CD8-positive, alpha-beta memory T cell (primary cell): ENCODE measurements at places on chromosomes 5 and 9. TPM values are rescaled to one million over a fixed set of nuclear protein-coding genes. Genes with fewer than 3 reads are reported as not detected.

Gene LOX
- not detected for total RNA-seq

DNA sequence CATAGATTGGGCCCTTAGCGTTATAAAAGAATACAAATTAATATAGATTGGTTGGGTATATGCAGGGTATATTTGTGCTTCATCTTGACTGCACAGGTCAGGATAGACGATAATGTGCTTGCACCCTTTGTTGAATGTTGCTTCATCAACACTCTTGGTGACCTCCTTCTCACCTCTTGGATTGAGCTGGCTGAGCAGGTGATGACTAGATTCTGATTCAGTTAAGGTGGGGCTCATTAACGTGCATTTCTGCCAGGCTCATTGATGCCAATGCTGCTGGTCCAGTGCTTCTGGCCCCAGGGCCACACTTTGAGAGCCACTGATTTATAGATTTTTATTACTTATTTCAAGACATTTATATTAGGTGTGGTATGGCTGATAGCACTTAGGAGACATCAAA is 27.7 kb downstream of the PCSK5 start:
- H3K27ac ChIP-seq, result no peak overlapping the region
- H3K36me3 ChIP-seq, result no peaks in the 10 kb centered on the region
- no peak for DNase-seq
- H3K4me3 ChIP-seq, result no peak overlapping the region
- H3K4me1 ChIP-seq, result no peaks in the 10 kb centered on the region

Gene GHR
- total RNA-seq, result not detected

DNA sequence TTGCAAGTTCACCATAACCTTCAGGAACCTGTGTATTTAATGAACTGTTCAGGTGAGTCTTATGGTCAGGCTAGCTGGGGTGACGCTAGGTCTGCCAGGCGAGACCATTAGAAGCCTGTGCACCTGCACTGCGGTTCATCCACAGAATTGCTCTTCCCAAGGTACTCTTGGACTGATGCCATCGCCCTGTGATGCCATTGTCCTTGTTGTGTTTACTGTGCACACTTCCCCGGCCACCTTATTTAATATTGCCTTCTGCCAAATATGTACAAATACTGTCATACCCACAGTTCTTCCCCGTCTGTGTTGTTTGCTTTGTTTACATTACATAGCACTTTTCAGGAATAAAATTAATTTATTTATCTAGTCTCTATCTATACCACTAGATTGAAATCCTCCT is 66.3 kb downstream of the RCL1 start:
- H3K27me3 ChIP-seq, result no peaks in the 10 kb centered on the region
- no peak overlapping the region for H3K27ac ChIP-seq
- H3K4me1 ChIP-seq, result no peaks in the 10 kb centered on the region
- no peak overlapping the region for H3K4me3 ChIP-seq
- DNase-seq, result no peak

DNA sequence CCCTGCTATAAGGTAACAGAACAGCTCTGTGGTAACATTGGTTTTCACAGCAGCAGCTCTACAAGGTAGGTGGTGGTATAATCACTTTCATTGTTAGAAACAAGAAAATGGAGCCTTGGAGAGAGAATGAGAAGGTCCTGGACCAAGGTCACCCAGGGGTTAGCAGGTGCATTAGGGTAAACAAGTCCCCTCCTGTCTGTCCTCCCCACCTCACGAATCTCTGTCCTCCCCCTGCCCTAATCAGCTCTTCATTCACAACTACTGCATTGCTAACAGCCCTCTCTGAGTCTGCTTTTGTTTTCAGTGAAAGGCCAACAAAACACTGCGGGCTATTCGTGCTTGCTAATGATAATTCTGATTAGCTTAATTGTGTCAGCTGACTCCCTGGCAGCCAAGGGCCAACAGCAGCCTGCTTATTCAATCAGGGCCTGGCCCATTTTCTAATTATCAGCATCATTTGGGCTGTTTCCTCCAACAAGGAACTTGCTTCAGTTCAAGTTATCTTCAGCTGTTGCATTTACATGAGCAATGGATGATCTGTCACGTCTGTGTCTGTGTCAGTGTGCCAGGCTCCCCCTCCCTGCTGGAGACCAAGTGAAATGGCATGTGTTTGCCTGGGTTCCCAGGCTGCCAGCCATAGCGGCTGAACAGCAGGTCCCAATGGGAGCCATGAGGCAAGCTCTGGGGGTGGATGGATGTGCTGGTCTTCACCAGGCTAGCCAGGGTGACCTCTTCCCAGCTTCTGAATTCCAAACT is 56.7 kb upstream of the EQTN start:
- no peak for DNase-seq
- H3K4me3 ChIP-seq, result no peak overlapping the region
- no peaks in the 10 kb centered on the region for H3K4me1 ChIP-seq
- H3K36me3 ChIP-seq, result no peaks in the 10 kb centered on the region

DNA sequence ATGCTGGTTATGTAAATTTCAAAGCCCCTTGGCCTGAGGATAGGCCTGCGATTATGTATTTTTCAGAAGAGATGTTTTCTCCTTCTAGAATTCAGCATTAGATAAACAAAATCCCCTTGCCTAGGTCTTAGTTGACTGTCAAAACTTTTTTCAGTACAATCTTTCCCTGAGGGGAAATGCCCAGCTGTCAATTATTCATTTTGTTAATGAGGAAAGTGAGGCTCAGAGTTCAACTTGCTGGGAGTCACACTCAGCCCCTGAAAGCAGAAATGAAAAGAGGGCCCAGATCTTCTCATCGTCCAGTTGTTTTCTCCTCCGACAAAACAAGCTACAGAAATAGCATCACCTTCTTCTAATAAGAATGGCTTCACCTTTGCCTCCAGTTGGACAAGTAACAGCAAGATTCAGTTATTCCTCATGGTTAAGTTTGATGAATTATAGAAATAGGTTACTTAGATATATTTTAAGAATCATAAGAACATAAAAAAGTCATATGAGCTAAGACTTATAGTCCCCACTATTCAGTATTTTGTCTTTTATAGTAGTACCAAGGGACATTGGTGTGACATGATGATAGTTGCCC is 627.1 kb upstream of the WWC1 start:
- H3K27ac ChIP-seq, result no peak overlapping the region
- no peak for DNase-seq
- H3K27me3 ChIP-seq, result no peaks in the 10 kb centered on the region
- no peak overlapping the region for H3K4me3 ChIP-seq

Gene COL15A1
- total RNA-seq, result not detected

DNA sequence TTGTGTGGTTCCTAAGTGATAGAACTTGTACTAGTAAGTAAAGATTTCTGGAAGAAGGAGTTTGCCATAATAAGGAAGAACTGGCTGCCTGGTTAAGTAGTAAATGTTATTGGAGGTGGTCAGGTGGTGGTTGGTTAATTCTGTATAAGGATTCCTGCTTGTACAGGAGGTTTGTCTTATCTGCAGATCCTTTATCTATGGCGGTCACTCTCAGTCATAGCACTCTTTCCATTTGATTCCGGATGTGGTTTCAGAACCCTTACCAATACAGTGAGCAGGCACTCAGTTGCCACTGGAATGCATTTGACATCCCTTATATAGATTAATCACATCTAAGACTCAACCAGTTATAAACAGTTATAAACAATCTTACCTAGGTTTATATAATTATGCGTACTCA is 50.3 kb downstream of the RAD50 start:
- H3K4me1 ChIP-seq, result no peaks in the 10 kb centered on the region
- H3K27ac ChIP-seq, result no peak overlapping the region
- H3K36me3 ChIP-seq, result peaks cover 10% of the 10 kb centered on the region

- no peaks in the 10 kb centered on the region for H3K27me3 ChIP-seq
- no peak for DNase-seq
- peaks cover 9% of the 10 kb centered on the region for H3K36me3 ChIP-seq
- peaks cover 6% of the 10 kb centered on the region for H3K4me1 ChIP-seq
- no peak overlapping the region for H3K4me3 ChIP-seq
These were observed 16.2 kb downstream of the QSOX2 start for GRCh38 chr9:136229096-136230065.

DNA sequence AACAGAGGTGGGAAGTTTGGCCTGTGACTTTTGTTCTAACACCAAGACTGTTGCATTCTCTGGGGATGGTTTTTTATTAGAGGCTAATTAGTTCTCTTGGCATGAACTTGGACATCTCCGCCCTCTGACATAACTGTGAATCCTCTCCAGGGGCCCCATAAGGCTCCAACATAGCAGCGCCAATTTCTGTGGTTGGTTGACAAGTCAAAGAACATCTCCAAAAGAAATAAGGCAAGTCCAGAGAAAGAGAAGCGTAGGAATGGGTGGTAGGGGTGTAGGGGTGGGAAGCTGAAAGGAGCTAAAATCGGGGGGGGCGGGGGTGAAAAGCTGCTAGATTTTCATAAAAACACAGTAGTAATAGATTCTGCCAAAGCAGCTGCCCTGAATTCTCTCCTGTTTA is 81.0 kb upstream of the DAB2 start:
- no peaks in the 10 kb centered on the region for H3K36me3 ChIP-seq
- no peaks in the 10 kb centered on the region for H3K27me3 ChIP-seq
- no peak overlapping the region for H3K4me3 ChIP-seq
- no peak overlapping the region for H3K27ac ChIP-seq
- H3K4me1 ChIP-seq, result no peaks in the 10 kb centered on the region

GRCh38 chr5:132414634-132415378 is 45.3 kb downstream of the SLC22A5 start:
- H3K4me3 ChIP-seq, result peak overlapping the region; percentile 0
- H3K27me3 ChIP-seq, result no peaks in the 10 kb centered on the region
- DNase-seq, result no peak
- peak overlapping the region; percentile 34 for H3K27ac ChIP-seq
- H3K36me3 ChIP-seq, result no peaks in the 10 kb centered on the region
